Activated CD4-positive, alpha-beta T cell treated with anti-CD3 and anti-CD28 coated beads for 24 hours (primary cell): ENCODE measurements at places on chromosomes 2 and 18.

DNA sequence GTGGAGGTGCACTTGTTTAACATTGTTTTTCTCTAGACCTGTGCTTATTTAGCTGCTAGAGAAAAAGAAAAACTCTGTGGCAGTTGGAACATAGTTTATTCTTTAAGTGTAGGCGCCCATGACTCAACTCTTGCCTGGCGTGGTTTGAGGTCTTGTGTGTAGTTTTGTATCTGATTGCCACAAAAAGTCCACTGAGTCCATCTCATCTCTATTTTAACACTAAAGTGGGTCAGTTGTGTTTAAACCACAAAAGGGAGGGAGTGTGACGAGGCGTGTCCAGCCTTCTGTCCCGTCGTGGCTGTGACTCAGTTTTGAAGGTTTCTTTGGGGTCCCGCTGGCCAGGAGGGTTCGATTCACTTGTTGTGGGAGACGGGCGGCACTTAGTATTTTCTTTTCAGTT, 15.3 kb upstream of the UGT1A9 start:
- no peak for DNase-seq

DNA sequence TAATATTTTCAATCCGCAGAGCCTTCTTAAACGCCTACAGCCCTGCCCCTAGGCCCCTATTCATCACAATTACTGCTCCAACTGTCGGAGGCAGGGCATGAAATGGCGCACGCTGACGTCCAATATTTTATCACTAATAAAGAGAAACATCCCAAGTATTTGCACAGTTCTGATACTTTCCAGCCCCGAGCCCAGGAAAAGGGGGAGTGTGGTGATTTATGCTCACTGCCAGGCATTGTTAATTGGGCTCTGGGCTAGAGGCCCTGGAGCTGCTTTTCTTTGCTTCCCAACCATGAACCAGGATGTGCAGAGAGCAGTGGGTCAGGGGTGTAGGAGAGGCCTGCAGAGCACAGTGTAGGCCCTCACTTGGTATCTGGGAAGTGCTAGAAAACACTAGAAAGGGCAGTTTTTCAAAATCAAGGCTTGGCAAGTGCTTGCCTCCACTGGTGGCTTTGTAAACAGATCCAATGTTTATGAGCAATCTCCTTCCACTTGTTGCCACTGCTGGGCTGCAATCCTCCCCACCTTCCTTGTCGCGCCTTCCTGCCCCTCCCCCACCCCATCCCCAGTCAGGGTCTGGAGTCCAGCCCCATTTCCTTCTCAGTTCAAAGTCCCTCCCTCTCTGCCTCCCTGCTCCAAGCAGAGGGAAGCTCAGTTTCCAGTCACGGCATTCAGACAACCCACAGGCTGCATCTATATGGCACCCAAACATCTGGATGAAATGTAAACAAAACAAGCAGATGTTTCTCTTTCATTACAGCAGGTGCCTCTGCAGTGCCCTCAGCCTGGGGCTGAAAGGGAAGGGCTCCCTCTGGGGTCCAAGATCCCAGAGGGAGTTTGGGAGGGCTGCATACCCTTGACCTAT, 83.9 kb upstream of the PKDCC start:
- DNase-seq = no peak

GRCh38 chr18:42544901-42545300, 570.6 kb downstream of the RIT2 start:
- no peak for DNase-seq

DNA sequence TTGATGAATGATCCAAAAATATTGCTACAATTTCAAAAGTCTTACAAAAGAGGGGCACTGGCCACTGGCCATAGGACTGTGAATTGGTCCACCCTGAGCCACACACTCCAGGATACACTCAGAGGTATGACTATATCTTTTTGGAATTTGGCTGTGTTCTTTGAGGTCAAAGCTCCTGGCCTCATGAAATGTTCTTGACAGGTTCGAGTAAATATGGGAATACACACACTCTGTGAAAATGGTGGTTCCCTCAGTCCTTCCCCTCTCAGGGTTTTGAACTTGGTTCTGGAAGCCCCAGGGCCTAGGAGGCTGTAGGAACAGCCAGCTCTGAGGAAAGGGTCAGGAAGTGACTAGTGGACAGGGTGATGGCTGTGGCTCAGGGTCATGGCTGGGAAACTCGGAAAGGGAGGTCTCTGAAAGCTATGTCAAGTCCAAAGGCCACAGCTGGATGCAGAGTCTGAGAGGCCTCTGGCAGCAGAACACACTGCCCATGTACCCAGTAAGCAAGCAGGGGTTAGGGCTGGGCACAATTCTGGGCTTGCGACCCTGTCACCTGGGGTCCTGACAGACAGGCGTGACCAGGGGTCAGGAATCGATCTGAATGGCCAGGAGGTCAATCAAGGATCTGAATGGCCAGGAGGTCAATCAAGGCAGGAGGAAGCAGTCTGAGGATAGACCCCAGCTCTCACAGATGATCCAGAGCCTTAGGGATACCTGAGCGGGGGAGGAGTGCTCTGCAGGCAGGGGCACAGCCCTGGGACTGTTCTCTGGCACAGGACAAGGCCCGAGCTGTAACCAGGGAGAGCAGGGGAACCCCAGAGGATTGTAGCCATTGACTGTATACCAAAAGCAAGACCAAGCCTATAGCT, 223.4 kb upstream of the SMAD2 start:
- DNase-seq = no peak

DNA sequence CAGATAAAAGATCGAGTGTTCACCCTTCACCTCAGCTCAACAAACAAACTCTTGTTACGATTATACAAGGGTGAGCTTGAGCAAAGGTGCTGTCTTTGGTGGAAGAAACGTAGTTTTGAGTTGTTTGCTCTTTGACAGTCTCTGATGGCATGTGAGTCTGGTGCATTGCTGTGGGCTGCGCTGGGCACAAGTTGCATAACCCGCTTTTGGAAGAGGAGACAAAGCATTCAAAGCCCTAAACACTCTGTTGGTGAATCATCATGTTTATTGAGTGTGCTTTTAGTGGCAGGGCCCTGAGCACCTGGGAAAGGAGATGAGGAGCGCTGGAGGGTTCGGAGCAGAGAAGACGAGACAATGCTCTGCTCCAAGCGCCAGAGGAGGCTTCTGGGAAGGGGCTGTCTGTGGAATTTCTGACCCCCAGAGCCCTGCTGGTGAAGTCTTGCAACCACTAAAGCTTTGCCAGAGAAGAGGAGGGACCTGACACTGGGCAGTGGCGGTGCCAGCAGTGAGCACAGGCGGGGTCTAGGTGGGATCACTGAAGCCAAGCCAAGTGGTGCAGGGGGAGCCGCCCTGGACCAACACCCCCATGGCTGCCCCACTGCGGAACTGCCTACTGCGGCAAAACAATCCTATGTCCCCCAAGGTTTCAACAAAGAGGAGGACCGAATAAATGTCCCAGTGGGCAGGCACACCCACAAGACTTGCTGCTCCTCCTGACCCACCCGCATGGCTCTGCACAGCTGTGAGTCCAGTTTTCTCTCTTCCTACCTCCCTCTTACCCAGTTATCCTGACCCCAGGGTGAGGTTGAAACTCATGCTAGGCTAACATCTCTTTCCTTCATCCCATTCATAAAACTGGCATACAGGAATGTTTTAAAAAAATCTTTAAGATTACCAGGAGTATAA, 64.0 kb downstream of the TNFRSF11A start:
- no peak for DNase-seq

DNA sequence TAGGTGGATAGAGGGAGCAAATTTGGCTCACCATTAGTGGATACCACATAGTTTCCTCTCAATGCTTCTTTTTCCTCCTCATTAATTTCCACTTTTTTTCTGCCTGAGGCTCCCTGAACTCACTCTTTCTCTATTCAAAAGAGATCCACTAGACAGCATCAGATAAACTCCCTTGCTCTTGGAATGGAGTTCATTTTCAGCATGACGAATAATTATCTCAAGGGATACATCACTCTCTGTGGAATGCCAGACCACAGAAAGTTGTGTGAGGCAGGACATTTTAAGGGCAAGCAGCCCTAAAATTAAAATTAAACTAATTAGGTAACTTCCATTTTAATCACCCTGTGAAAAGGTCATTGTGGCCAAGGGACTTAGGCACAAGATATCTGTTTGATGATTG, 1920.1 kb upstream of the CELF4 start:
- no peak for DNase-seq

- DNase-seq = no peak
Measured at GRCh38 chr2:240326246-240326645, 109.2 kb upstream of the GPC1 start.

- DNase-seq = no peak
Measured at GRCh38 chr2:112927745-112928144, 16.8 kb downstream of the IL37 start.

DNA sequence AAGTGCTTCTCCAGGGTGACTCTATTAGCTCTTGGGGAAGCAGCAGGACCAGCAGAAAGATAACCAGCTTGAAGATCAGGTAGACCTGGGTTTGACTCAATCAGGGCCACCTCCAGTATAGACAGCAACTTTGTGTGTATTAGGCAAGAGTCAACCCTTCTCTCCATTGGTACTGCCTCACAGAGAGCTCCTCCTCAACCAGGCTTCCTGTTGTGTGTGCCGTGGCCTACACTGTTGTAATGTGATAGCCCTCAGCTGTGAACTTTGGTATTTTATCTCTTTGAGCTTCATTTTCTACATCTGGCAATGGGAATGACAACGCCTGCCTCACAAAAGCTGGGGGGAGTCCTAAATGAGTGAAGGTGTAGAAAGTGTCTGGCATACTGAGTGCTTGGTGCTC, 17.0 kb upstream of the MAP3K20 start:
- DNase-seq = no peak

GRCh38 chr2:158412206-158412605, 44.3 kb downstream of the CCDC148 start:
- DNase-seq = no peak

GRCh38 chr2:16687955-16688354, 22.3 kb upstream of the CYRIA start:
- no peak for DNase-seq

DNA sequence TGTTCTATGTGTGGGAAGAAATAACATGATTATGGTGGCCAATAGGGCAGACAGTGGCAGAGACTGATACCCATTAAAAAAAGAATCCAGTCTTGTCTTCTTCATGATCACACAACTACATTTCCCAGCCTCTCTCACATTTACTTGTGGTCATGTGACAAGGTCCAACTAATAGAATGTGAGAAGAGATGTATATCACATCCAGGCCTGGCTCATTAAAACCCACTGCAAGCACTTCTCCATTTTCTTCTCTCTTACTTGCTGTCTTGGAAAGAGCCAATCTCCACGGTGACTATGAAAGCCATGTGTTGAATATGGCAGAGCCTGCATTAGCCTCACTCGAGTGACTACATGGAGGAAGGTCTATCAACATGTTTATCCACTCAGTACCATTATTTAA, 306.2 kb upstream of the ZEB2 start:
- no peak for DNase-seq

- DNase-seq = no peak
Measured at GRCh38 chr2:133518700-133519344, 49.4 kb downstream of the NCKAP5 start.

DNA sequence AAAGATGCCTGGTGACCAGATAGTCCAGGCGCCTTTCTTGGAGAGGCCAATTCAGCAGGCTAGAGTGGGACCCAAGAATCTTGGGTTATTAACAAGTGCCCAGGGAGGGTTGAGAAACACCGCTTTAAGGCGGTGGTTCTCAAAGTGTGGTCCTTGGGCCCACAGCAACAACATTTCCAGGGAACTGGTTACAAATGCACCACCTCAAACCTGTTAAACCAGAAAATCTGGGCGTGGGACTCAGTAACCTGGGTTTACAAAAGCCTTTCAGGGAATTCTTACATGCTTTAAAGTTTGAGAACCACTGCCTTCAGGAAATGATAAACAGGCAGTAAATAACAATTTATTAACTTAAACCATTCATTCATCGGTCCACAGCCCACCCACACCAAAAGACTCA, 92.5 kb downstream of the SP3 start:
- DNase-seq = no peak

GRCh38 chr2:230849633-230850357, 14.9 kb upstream of the ITM2C start:
- DNase-seq = peak; percentile 66

DNA sequence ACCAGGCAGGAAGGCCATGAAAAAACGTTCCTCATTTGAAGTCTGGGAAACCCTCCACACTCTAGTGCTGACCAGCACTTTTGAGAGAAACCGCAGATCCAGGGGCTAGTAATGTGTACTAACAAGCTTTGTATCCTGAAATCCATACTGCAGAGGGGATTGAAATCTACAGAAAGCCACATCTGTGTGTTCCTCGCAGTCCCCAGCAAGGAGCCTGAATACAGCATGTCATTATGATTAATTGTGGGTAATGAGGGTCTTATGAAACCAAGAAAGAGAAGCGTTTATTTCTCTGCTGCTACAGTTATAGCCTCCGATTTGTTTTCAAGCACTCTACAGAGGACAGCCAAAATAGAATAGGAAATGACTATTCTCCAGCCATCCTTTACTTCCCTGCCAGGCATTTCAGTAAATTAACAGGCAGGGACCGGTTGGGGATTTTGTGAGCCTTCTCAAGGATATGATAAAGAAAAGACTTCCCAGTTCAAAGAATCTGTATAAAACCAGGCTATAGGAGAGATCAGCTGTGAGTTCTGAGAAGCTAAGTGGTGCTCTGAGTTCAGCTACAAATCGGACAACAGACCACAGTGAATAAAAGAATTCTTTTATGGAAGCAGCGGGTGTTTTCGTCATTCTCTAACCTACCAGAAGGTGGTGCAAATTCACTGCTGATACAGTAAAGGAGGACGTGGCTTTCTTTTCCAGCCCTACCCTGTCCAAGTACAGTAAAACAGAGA, 133.4 kb downstream of the INSIG2 start:
- DNase-seq = peak; percentile 20

GRCh38 chr18:6994771-6995430, 122.7 kb downstream of the LAMA1 start:
- no peak for DNase-seq

- DNase-seq = no peak
Measured at GRCh38 chr2:137842430-137842829, 121.8 kb upstream of the HNMT start.

DNA sequence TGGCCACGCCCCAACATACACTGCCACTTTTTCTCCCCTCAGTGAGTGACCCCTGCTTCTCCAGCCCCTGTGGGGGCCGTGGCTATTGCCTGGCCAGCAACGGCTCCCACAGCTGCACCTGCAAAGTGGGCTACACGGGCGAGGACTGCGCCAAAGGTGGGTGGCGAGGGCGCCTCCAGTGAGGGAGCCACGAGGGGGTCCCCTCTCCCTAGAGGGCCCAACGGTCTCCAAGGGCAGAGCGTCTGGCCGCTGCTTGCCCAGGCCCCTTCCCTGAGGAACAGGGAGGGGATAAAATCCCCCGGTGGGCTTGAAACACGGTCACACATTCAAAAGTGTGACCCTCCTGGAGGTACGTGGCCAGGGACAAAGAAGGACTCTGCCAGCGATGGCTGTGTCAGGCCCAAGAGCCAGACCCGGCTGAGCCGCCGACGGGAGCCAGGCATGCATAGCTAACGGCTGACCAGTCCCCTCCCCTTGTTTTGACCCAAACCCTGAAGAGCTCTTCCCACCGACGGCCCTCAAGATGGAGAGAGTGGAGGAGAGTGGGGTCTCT, 37.2 kb downstream of the MTERF4 start:
- no peak for DNase-seq

DNA sequence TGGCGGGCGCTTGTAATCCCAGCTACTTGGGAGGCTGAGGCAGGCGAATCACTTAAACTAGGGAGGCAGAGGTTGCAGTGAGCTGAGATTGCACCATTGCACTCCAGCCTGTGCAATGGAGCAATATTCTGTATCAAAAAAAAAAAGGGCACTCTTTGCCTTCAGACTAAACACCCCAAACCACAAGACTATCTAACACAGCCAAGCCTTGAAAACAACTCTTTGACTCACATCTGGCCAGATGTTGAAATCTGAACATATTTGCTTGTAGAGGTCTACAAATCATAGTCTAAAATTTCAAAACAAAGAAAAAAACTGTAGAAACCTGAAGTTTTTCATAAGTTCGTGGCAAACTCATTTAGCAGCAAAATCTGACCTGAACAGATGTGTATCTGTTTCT, 94.9 kb downstream of the FAM161A start:
- DNase-seq = no peak
